ENCODE measurements at places on chromosomes 12 and 14.

GRCh38 chr12:108093209-108093608, 35.9 kb upstream of the WSCD2 start:
- DNase-seq: no peak

DNA sequence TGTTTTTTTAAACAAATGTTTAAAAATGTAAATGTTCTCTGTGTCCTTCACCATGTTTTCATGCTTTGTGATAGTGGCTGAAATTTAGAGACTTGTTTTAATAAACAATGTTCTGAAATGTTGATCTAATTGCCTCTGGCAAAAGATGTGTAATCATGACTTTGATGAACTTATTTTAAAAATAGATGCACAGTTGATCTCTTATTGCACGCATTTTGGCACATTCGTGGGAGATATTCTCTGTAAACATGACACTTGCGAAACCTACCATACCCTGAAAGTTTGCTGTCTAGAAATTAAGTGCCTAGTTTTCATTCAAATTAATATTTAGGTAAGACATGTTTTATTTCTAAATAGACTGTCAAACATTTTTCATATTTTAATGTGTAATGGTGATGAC, 119.7 kb upstream of the DNM1L start:
- DNase-seq: no peak

DNA sequence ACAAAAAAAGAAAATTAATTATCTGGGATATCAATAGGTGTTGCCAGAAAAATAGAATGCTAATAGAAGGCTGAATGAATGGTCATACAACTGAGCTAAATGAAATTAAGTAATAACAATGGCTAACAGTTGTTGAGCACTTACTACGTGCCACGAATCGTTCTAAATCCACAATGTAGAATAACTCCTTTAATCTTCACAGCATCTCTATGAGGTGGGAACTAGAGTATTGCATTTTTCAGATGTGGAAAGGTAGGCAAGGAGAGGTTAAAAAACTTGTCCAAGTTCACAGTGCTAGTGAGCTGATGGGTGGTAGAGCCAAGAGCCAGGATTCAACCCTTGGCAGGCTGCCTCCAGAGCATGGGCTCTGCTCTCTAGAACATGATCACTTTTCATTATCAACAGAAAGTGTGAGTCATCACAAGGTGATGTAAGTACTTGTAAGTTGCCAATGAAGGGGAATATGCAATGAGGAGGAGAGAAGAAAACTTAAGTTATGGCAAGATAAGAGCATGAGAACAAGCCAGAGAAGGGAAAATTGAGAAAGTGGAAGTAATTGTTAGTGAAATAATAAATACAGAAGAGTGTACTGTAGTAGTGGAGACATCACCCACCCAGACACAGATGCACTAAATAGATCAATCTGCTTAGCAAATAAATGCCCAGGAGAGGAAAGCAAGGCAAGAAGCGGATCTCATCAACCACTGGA, 122.1 kb downstream of the PRKD1 start:
- DNase-seq: peak; percentile 76

GRCh38 chr12:68490476-68490875, 120.2 kb upstream of the RAP1B start:
- DNase-seq: no peak

- DNase-seq: no peak
These were observed 6.5 kb downstream of the CLEC12B start for GRCh38 chr12:10016881-10017280.
